ENCODE measurements at places on chromosomes 13 and 19.

- DNase-seq, result no peak
Observed at GRCh38 chr13:86003029-86003428, 203.8 kb upstream of the SLITRK6 start.

GRCh38 chr19:7788178-7788932 lies 25.3 kb downstream of the CLEC4M start:
- no peak for DNase-seq

- DNase-seq, result no peak
Observed at GRCh38 chr19:17091758-17092333, 16.3 kb downstream of the MYO9B start.

DNA sequence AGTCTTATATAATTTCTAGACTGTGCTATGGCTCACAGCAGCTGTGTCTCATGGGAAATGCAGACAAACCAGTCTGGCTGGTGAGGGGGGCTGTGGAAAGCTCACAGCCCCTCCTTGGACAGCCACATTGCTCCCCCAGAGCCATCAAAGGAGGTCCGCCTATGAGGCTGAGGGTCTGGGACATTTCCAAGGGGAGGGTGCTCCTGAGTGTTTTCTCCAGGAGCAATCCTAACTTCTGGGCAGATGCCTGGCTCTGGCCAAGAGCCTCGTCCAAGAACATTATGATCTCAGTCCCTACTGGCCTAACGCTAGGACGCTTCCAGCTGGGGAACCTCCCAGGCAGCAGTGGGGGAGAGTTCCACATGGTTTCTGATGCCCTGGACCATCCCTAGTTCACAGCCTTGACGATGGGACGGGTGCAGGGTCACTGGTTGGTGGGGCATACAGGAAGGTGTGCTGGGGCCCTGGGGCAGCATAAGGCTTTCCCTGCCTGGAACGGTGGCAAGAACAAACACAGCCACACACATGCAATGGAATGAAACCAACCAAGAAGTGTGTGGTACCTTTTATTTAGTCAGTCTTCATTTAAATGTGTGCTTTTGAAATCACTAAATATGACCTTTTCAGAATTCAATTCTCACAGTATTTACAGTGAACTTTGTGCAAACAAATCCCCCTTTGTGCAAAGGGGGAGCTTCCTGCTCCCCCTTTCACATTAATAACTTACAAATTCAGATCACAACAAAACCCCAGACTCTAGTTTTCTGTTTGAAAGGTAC lies 60.6 kb downstream of the CDADC1 start:
- DNase-seq, result no peak

GRCh38 chr13:108963276-108963810 lies 333.9 kb downstream of the MYO16 start:
- no peak for DNase-seq

DNA sequence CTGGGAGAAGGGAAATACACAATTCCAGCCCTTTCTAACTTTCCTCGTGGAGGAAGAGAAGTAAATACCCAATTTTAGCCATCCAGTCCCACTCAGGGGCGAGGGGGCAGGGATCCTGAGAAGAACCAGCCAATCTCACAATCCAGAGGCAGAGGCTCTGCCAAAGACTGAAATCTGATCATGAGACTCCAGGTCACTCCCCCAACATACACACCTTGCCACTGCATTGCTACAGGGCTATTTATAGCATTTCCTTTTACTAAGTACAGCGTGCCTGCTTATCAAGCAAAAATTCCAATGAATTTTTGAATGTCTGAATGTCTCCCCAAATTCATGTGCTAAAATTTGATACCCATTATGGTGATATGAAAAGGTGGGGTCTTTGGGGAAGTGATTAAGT lies 1687.5 kb downstream of the EFNB2 start:
- DNase-seq, result no peak

DNA sequence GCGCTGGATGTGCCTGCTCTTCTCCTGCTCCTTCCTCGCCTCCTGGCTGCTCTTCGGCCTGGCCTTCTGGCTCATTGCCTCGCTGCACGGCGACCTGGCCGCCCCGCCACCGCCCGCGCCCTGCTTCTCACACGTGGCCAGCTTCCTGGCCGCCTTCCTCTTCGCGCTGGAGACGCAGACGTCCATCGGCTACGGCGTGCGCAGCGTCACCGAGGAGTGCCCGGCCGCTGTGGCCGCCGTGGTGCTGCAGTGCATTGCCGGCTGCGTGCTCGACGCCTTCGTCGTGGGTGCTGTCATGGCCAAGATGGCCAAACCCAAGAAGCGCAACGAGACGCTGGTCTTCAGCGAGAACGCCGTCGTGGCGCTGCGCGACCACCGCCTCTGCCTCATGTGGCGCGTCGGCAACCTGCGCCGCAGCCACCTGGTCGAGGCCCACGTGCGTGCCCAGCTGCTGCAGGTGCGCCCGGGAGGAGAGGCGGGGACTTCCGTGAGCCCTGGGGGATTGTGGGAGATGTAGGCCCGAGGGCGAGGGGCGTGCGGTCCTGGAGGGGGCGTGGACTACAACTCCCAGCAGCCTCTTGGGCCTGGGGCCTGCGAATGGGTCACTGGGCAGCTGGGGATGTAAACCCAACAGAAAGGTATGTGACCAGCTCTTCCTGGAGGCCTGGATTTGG lies 6.7 kb downstream of the KCNJ14 start:
- DNase-seq, result no peak

GRCh38 chr13:74966275-74966674 lies 515.7 kb downstream of the TBC1D4 start:
- no peak for DNase-seq

DNA sequence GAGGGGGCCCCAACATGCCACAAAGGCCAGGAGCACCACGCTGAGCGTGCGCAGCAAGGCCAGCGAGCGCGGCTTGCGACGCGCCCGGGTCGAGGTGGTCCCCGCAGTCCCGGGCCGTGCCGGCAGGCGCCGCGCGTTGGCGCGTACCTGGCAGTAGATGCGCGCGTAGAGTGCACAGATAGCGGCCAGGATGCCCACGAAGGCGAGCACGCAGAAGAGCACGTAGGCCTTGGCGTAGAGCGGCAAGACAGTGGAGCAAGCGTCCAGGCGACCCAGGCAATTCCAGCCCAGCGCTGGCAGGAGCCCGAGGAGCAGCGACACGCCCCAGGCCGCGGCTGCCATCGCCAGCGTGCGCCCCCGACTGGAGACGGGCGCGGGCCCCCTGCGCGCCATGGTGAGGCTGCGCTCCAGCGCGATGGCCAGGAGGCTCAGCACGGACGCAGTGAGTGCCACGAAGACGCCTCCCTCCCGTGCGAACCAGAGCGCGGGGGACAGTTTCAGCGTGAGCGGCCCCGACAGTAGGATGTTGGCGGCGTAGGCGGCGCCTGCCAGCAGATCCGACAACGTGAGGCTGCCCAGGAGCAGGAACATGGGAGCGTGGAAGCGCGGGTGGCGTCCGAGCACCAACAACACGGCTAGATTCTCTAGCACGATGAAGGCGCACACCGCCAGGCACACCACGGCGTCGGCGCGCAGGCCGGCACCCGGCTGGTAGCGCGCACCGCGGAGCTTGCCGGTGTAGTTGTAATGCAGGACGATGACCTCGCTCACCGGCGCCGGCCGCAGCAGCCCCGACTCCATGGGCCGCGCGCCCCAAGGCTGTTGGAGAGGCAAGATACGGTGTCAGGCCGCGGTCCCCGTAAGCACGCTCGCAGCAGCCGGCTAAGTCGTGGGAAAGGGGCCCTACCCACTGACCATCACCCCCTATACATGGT lies 2.8 kb downstream of the S1PR5 start:
- DNase-seq, result no peak

DNA sequence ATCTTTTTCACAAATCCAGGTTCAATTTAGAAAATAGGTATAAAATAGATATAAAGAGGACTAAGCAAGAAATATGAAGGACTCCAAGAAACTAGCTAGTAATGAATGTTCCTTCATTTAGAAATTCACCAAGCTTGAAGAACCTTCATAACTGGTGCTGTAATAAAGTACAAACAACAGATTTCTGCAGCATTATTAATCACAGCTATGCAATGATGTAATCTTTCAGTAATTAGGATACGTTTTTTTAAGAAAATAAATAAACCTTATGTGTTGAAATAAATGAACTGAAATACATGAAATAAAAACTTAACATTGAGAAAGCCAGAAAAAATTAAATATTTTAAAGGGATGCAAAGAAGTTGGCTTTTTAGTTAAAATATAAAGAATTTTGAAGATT lies 236.1 kb downstream of the RGCC start:
- DNase-seq, result no peak

DNA sequence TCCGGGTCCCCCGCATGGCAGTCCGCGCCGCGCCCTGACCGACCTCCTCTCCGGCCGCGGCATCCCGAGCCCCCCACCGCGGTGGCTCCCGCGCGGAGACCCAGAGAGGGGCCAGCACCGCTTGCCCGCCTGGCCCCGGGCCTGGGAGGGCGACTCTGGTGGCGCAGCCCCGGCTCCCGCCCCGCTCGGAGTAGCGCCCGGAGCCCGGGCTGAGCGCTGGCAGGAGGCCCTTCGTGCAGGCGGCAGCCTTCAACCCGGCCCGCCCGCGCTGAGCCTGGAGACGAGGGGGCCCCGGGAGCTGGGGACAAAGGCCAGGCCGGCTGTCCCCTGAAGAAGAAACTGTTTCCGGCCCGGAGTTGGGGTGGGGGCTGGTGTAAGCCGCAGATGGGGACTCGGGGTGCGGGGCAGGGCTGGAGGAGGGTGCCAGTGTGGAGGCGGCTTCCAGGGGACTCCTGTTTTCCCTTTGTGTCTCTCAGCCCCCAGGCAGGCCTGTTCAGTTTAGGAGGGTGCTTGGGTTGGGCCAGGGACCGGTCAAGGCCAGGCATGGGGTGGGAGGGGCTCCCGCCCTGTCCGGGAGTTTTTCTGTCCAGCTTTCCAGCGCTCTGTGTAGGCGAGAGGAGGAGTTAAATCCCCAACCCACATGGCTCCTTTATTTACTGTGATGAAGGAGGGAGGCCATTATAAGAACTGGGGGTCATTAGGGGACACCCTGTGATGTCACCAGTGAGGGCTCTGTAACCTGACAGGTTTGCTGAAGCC lies 935 bp downstream of the LRP3 start:
- no peak for DNase-seq

DNA sequence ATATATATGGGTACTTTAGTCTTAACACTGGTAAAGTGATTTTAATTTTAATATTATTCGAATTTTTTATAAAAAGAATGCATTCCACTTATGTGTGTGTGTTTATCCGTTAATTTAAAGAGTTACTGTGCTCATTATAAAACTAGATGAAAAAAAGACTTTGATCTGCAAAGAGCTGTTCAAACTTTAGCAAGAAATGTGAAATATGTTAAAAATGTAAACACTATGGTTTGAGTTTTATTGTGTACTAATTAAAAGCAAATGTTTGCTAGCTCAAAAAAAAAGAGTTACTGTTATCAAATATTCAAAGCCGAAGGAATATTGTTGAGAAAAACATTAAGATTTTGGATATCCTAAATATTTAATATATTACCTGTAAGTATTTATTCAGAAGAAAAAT lies 34.5 kb downstream of the UFM1 start:
- no peak for DNase-seq

- DNase-seq, result peak; percentile 17
Observed at GRCh38 chr13:51625555-51626345, 41.5 kb downstream of the WDFY2 start.

DNA sequence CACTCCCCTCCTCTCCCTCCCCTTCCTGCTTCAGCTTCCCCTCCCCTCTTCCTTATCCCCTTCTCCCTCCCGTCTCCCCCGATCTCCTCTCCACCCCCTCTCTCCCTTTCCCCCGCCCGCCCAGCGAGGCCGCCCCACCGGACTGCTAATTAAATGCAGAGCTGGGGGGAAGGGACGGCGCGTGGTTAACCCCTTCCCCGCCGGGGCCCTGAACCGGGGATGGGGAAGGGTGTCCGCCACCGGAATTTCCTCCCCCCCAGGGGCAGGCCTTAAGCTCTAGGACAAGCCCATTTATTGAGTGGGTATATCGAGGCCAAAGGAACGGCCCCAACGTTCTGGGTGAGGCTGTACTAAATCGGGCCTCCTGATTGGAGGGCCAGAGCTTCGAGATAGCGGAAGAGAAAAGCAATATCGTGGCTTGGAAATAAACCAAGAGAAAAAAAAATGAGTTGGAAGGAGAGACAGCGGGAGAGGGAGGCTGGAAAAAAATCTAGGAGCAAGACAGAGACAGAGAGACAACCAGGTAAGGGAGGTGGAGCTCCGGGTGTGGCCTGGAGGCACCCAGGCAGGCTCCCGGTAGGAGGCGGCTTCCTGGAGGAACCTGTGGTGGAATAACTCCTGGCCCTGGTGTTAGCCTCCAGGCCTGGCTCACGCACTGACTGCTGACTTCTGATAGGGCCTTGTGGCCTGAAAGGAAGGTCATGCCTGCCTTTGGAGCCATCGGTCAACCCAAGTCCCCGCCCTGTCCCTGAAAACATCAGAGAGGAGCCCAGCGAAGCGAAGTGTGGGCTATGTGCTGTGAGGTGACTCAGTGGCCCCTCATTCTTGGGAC lies 11.6 kb upstream of the JUND start:
- peak; percentile 68 for DNase-seq

DNA sequence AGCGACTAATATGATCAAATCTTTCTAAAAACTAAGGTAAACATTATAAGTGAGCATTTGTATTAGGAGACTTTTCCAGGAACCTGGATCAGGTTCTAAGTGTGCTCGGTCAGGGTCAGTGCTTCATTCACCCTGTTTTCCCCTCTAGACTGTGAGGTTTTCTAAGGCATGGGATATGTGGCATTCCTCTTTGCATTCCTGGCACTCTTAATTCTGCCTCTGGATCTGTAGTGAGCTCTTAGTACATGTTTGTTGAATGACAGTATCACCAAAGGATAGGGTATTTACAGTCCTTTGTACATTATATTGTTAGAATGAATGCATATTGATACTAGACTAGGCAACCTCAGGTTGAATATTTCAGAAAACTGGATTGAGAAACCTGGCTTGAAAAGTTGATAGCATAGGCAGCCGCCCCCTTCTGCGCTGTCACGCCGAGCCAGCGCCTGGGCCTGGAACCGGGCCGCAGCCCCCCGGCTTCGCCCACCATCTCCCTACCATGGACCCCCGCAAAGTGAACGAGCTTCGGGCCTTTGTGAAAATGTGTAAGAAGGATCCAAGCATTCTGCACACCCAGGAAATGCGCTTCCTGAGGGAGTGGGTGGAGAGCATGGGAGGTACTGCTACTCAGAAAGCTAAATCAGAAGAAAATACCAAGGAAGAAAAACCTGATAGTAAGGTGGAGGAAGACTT lies 156.5 kb downstream of the KCNRG start:
- DNase-seq, result no peak

GRCh38 chr19:39375929-39376328 lies 15.0 kb downstream of the PAF1 start:
- DNase-seq, result no peak

DNA sequence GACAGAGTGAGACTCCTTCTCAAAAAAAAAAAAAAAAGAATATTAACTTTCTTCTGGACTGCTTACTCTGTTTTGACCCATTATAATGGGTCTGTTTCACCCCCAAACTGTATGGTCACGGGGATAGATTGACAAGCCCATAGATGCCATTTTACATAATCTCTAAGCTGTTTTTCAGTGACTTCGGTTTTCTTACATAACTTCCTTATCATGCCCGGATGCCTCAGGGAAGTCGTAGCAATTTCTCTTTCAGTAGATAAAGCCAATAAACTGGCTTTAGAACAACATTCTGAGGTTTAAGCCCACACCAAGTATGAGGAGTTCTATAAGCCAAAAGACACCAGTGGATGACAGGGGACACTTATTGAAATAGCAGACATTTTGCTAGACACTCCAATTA lies 5.9 kb upstream of the ZNF254 start:
- DNase-seq, result no peak

Measured in RCC 7860 (cell line).